ENCODE measurements at places on chromosomes 1 and 21.
A peak's percentile ranks its signal among the peaks of the same experiment; 100 is the strongest.

- DNase-seq, result no peak
These were observed 32.6 kb upstream of the NEK2 start for GRCh38 chr1:211708006-211708405.

- DNase-seq, result no peak
These were observed 23.5 kb upstream of the TTC34 start for GRCh38 chr1:2824999-2825398.

GRCh38 chr1:239657291-239657690 is 270.9 kb downstream of the CHRM3 start:
- no peak for DNase-seq

- DNase-seq, result peak; percentile 22
These were observed 43.0 kb downstream of the UBE2U start for GRCh38 chr1:64246294-64246917.

GRCh38 chr1:25066731-25067517 is 136.8 kb upstream of the RUNX3 start:
- no peak for DNase-seq

GRCh38 chr21:28657566-28657965 is 335.1 kb downstream of the LTN1 start:
- DNase-seq, result no peak

- DNase-seq, result no peak
These were observed 19.7 kb upstream of the ID3 start for GRCh38 chr1:23578997-23579363.

- peak; percentile 68 for DNase-seq
These were observed 141.7 kb upstream of the EDN2 start for GRCh38 chr1:41626146-41626545.

DNA sequence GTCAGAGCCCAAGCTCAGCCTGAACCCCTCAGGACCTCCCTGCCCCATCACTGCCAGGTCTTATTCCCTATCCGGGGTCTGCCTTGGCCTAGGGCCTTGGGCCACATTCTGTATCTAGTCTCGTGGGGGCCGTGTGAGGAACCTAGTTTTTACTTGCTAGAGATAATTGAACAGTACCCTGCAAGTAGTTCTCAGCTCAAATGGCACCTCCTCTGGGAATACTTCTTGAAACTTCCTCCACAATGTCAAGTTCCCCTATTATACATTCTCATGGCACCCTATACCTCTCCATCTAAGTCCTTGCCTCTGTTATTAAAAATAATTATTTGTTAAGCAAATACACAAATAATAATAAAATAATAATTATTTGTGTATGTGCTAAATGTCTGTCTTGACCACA is 32.9 kb upstream of the CSF1 start:
- DNase-seq, result no peak

GRCh38 chr1:163866564-163866963 is 544.8 kb downstream of the NUF2 start:
- DNase-seq, result no peak

DNA sequence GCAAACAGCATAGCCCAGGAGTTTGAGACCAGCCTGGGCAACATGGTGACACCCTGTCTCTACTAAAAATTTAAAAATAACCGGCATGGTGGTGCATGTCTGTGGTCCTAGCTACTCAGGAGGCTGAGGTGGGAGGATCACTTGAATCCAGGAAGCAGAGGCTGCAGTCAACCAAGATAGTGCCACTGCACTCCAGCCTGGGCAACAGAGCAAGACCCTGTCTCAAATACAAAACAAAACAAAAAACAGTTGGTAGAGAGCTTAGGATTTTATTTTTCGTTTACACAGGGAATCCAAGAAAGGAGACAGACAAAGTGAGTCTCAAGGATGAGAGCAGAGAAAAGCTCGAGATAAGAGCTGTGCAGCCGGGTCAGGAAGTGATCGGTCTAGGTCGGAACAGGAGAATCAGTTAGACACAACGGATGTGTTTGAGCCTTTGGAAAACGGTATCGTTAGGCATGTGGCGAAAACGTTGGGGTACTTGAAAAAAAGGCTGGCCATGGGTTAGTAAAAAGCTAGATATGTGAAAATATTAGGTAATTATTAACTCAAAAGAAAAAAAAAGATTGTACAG is 1.7 kb upstream of the MIB2 start:
- no peak for DNase-seq

DNA sequence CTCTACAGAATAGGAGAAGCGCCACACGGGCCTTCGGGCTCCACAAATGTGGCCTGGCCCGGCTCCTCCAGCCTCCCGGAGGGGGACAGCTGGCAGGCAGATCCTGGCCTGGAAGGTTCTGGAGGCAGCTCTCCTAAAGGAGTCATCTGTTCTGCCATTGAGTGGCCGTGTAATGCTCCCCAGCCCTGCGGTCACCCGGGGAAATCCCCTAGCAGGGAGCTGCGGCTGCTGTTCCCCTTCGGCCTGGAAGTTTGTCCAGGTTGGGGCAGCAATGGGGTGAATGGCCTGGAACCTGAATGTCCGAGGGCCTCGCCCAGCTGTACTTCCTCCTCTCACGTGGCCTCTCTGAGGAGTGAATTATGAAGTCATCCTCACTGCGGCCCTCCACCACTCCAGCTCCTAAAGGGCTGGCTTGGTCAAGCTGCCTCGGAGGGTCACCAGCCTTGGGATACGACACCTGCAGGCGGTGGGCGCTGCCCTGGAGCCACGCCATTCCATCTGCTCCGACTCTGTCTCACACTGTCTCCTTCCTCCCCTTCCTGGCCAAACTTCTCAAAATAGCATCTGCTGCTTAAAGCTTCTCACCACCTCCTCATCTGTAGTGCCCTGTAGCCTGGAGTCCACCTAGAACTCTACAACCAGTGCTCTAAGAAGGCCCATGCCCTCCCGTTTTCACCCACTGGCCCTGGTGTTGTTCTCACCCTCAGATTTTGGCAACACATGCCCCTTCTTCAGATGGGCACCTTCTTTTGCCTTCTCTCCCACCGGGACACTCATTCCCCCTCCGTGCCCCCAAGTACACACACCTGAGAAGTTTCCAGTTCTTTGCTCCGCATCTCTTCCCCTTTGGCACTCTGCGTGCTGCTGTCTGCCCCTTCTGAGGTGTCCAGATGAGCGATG is 54.4 kb upstream of the TMPRSS2 start:
- no peak for DNase-seq

- DNase-seq, result no peak
These were observed 1.0 kb upstream of the TP73 start for GRCh38 chr1:3651026-3651929.

- DNase-seq, result no peak
These were observed 46.5 kb downstream of the EPRS1 start for GRCh38 chr1:219999821-220000220.

DNA sequence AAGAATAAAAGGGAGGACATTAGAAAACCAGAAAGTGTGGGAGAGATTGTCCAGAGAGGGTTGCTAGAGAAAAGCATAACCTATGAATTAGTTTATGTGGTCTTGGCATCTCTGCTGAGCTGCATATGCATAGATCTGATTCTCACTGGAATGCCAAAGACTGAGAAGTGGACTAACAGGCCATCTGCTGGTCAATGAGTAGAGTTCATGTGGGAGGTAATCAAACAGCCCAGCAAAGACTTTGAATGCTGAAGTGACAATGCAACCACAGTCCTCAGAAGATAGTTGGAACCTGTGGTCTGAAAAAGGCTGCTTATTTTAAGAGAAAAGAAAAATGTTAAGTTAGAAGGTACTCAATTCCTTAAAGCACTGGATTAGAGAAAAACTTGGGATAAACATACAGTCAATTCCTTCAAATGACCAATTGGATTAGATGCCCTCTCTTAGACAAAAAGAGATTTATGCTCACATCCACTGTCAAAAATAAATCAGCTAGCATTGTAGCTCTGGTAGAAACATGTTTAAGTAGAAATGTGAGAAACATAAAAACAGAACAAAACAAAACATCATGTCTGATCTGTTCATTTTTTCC is 382.8 kb downstream of the AMY1C start:
- peak; percentile 22 for DNase-seq

DNA sequence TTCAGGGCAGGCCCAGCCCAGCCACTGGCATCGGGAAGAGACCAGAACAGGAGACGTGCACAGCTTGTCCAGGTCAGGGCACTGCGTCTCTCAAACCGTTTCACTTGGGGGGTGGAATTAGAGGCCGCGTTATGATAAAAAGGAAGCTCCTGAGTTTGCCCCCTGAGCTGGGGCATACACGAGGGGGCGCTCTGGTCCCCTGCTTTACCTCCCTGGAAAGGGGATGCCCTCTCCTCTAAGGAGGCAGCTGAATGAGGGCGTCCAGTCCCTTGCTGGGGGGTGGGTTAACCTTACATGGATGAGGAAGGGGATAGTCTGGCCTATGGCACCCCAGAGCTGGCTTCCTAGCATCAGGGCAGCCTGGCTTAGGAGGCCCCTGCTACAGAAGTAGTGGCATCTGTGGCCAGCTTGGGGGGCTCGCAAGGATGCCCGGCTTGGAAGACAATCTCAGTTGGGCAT is 2.3 kb downstream of the MYOG start:
- DNase-seq, result no peak

GRCh38 chr1:101797722-101798121 is 199.0 kb downstream of the OLFM3 start:
- no peak for DNase-seq

- DNase-seq, result no peak
These were observed at the start of gene KRTAP22-1 for GRCh38 chr21:30600787-30601186. Gene KRTAP22-1, plus strand, starts transcription at chr21:30601087.

- DNase-seq, result no peak
These were observed 293.7 kb downstream of the PCP4 start for GRCh38 chr21:40160911-40161310.

DNA sequence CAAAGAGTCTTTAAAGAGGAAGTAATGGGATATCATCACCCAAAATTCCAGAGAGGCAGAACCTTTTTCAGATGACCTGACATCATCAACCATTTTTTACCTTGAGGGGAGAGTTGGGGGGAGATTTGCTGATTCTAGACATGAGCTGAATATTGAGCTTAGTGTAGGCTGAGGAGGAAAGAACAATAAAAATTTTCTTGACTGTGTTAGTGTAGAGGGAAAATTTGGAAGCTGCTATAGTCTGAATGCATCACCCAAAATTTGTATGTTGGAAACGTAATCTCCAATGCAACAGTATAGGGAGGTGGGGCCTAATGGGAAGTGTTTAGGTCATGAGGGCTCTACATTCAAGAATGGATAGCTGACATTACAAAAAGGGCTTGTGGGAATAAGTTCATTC is 17.8 kb upstream of the CD84 start:
- DNase-seq, result no peak

- no peak for DNase-seq
These were observed 7.0 kb downstream of the KRTAP10-12 start for GRCh38 chr21:44703731-44704635.

DNA sequence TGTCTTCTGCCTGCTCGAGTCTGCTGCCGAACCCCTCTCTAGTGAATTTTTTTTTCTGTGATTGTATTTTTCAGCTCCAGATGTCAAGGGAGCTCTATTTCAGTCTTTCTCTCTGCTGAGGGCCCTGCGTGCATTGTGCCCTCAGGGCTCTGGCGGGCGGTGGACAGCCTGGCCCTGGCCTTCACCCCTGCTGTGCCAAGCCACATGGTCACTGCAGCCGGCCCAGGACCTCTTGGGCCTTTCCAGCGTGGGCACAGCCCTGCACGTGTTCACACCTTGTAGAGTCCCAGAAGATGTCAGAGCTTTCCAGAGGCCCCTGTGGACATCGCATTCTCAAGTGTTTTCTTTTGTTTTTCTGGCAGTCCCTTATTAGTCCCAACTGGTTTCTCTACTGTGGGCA is 55.7 kb downstream of the PCNT start:
- no peak for DNase-seq

DNA sequence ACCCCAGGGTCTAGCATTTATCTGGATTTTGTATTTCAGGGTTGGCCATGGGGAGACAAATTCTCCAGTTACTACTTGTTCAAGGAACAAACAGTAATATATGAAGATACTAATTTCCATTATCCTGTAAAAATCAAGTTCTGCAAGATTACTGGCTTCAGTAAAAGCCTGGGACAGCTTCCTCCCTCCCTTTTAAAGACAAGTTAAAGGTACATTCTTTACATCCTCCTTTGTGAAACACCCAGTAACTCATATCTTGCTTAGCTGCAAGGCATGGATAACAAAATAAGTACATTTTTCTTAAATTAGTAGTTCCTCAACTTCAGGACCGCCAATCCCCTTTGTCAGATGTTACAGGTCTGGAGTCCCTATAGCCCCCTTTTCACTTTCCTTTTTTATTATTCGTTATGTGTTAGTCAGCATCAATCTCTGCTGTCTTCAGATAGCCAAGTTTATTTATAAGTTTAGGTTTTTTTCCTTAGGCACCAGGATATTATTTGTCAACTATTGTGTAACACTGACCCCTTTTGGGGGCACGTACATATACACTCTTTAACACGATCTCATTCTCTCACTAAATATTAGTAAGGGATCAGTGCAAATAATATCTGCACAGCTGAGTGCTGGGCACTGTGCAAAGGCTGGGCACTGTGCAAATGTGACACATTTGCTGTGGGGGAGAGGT is 9.8 kb downstream of the ERRFI1 start:
- no peak for DNase-seq

DNA sequence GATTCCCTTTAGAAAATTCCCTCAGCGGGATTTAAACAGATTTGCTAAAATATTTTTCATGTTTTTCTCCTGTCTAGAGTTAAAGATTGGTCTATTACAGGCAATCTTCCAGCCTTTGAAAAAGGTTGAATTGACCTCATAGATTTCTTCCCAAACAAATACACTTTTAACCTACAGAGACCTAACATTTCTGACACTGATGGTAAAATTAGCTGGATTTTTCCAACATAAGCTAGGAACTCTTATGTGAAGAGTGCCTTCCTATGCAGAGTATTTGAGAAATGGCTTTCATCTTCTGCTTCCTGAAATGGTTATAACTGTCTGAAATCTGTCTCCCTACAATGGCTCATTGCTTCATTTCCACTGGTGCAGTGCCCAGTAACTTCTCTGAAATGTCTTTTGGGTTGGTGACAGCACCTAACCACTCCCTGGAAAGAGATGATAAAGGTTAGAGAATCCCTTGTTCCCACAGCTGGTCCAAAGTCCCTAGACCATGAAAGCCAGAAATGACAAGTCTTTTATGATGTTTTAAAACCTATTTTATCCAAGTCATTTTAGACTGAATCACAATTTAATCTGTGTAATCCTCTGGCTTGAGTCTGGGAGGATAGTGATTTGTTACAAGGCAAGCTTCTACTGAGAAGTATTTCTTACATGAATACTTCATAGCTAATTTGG is 269.4 kb downstream of the BACH1 start:
- DNase-seq, result no peak

All from NCI-H526 (cell line).